Stimulated activated CD4-positive, alpha-beta T cell treated with anti-CD3 and anti-CD28 coated beads, Interleukin-15, amount 100 ng/mL, for 48 hours (primary cell): ENCODE measurements at places on chromosomes 6 and 20.

DNA sequence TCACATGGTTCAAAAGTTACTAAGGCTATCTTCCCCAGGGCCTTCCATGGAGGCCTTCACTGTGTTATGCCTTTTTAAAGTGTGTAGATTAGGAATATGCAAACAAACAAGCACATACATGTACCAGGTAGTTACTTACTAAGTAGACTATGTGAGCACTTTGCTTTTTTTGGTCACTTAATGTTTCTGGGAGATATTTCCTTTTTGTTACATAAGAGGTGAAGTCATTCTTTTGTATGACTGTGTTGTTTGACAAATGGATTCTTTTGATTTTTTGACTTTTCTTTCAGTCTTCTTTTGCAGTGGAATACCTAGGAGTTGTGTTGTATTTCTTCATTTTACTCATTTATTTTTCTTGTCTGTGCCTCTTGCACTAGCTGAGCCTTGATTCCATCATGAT is 39.6 kb upstream of the BCAS1 start:
- DNase-seq = no peak

DNA sequence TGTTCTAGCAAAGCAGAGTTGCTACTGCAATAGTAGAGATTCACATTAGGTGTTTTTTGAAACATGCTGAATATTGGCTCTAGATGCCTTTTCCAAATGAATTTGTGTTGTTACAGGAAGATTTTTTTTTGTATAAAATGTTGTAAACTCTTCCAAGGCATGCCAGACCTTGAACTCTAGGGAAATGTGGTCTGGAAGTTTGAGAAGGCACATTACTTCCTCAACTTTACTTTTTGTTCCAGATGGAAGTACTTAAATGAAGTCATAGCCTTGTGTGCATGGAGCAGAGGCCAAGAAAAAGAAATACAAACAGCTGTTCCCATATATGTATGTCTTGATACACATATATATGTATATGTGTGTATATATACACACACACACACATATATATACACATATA is 585.7 kb upstream of the MARCKS start:
- DNase-seq = no peak

GRCh38 chr20:38156888-38157634 is 8.0 kb downstream of the TGM2 start:
- no peak for DNase-seq

GRCh38 chr6:84074988-84075781 is 41.6 kb downstream of the MRAP2 start:
- DNase-seq = no peak

DNA sequence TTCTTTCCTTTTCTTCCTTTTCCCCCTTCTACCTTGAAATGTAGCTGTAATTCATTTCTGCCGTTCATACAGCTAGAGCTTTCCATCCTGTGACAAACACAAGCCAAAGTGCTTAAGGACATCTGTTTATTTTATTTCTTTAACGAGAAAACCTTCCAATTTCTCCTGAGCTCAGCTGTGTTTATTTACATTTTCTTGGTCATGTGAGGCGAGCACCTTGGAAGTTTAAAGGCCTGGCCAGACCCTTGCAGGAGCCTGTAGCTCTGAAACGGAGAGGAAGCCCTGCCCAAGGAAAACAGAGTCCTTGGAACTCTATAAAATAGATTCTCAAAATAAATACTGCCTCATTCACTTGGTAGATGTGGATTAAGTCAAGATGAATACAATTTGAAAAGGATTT is 223.1 kb downstream of the EYA2 start:
- no peak for DNase-seq

DNA sequence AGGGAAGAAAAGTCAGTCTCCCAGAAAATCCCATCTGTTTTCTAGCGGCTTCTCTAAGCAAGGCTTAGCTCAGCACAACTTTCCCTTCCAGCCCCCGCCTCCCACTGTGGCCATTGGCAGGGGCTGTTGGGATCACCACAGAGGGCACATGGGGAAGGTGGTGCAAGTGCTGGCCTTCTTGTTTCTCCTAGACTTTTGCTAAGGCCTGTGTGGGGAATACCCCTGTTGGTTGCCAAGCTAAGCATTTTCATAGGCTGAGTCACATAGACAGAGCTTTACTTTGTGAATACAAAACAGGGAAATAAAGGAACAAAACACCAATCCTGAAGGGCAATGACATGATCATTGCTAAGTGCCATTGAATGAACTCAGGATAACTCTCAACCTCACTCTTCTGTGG is 32.4 kb upstream of the TIAM2 start:
- no peak for DNase-seq

DNA sequence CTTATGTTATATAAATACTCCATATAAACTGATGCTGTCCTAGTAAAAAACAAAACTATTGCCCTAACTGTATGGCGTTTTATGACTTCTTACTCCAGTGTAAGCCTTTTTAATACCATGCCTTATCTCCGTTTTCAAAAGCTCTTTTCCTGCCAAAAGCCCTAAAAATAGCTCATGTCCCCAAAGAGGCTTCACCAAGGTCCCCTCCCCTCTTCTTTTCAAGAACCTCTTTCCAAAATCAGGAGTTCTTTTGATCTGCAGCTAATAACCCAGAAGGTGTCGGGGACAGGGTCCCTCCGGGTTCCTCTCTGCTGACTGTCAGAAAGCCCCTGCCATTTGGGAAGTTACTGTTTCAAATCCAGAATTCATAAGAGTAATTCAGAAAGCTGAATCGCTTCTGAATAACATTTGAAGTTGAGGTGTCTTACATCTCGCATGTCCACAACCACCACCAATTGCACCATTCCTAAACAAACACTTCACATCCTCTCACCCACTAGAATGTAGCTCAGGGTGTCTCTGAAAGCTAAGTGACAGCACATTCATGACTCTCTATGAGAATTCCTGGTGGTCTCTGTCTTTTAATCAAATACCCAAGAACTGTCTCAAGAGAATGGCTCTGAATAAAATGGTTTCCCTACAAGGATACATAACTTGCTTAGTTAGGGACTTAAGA is 13.3 kb downstream of the TASP1 start:
- no peak for DNase-seq

DNA sequence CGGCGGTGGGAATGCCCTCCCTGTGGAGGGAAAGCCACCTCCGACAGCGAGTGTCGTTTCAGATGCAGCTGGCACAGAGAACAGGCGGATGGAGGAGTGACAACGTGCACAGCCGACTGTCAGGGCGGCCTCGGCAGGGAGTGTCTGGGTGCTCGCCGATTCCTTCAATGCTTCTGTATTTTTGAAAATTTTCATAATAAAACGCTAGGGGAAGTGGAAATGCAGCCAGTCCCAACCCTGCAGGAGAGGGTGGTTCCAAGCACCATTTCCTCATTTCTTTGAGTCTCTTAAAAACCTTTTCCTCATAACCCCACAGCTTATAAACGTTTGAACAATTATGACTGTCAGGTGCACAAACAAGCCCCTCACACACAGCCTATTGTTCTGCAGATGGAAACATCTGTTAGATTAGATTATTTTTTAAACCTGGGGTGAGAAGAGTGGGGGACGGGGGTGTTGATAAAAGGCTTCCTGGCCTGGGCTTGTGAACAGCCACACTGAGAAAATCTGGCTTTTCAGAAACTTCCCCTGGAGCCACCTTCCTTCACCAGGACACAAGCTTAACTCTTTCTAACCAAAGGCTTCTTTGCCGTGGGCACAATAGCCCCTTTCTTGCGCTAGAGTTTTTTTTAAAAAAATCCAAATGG is 228.9 kb downstream of the ANKRD60 start:
- DNase-seq = no peak

- DNase-seq = no peak
Measured at GRCh38 chr6:1384549-1385128, 4.7 kb upstream of the FOXF2 start.

DNA sequence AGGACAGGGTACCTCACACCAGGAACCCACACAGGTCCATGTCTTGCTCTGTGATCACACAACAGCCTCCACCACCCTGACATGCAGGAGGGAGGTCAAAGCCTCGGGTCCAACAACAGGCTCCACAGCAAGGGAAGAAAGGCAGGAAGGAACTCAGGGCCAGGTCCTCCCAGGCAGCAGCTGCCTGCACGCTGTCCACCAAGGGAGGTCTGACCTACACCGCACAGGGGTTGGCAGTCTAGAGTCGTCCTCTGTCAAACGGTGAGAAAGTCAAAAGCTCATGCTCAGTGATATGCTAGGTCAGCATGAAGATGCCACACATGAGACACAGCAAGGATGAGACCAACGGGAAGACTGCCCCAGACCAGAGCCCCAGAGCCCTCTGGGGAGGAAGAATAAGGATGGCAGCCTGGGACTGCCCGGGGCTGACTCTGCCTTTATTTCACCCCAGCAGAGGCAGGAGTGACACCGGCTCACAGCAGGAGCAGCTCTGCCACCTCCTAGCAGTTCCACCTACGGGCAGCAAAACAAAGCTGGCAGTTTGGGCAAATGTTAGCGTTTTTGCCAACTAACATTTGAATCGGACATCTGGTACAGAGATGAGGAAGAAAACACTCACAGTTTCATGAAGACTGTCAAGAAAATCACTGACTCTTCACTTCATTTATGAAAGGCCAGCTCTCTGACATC is 8.5 kb downstream of the GMEB2 start:
- DNase-seq = no peak

- no peak for DNase-seq
Measured at GRCh38 chr6:56024931-56025330, 149.5 kb upstream of the BMP5 start.

- DNase-seq = no peak
Measured at GRCh38 chr6:13667655-13668054, 44.0 kb downstream of the RANBP9 start.

GRCh38 chr6:70629929-70630328 is 37.8 kb upstream of the SMAP1 start:
- DNase-seq = no peak

DNA sequence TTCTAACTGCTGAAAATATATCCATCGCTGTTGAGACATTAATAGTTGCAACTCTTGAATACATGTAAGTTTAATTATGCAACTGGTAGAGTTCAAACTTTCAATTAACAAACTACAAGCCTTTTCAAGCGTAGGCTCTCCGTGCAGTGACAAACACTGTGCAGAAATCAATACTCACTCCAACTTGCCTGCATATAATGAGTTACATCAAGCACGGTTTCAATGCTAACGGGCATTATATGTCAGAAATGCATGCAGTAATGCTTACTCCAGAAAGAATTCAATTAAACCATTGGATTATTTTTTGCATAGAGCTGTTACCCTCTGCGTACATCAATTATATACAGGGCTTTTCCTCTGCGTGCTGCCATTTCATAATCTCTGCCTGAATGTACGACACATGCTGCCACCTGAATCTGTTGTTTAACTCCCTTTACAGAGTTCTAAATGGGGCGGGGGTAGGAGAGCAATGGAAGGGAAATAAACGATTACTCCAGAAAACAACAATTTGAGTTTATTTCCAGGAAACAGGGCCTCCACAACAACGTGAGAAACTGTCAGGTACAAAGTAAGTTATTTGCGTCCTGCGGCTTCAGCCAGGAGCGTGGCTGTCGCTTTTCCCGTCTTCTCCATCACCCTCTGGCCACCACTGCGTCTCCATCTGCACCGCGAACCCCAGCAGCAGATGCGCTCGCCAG is 1.8 kb downstream of the PTPRK start:
- no peak for DNase-seq

DNA sequence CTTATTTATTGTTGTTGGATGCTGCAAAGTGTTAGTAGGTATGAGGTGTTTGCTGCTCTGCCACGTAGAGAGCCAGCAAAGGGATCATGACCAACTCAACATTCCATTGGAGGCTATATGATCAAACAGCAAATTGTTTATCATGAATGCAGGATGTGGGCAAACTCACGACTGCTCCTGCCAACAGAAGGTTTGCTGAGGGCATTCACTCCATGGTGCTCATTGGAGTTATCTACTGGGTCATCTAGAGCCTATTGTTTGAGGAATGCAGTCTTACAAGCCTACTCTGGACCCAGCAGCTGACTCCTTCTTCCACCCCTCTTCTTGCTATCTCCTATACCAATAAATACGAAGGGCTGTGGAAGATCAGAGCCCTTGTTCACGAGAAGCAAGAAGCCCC is 12.1 kb downstream of the MICB start:
- DNase-seq = no peak
